ENCODE measurements at places on chromosomes 4 and X. TPM values are rescaled to one million over a fixed set of nuclear protein-coding genes. Genes with fewer than 3 reads are reported as not detected.

DNA sequence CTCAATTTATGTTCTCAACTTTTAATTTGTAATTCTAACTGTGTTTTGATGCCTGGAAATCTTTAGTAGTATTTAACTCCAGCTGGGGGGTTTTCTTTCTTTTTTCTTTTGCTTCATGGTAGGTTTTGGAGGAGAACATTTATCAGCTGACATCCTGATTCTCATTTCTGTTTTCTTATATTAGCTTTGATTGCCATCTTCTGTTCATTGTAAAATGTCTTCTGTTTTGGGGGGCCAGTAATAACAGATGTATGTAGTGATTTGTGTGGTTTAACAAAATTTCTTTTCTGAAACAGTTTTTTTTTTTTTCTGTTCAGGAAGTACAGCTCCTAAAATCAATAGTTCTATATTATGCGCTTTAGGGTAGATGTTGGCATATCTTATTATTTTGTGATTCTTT, 182.2 kb downstream of the GABRB1 start:
- no peak for DNase-seq

GRCh38 chrX:31367816-31368215, 296.0 kb upstream of the FTHL17 start:
- DNase-seq, result no peak

DNA sequence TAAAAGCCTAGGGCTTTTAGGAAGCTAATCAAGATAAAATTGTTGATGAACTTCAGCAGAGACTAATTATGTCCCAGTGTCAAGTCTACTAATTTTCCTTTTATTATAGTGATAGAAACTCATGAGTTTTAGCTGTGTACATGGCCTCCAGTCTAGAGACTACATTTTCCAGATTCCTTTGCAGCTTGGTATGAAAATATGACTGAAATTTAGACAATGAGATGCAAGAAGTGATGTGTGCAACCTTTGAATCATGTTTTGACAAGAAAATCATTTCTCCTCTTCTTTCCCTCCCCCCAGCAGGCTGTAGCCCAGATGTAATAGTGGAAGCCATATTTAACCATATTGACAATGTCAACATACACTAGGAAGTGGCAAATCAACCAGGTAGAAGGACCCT, 30.3 kb upstream of the IL13RA2 start:
- DNase-seq, result no peak

ETNPPL gene
- not detected for total RNA-seq

SPARCL1 gene
- not detected for total RNA-seq

DNAAF6 gene
- total RNA-seq, result not detected

GRCh38 chrX:78979789-78980464, 34.7 kb downstream of the P2RY10 start:
- DNase-seq, result no peak
